ENCODE measurements at places on chromosomes 1 and 21. TPM values are rescaled to one million over a fixed set of nuclear protein-coding genes. Genes with fewer than 3 reads are reported as not detected.
A peak's percentile ranks its signal among the peaks of the same experiment; 100 is the strongest.

Gene HTR6
- not detected for total RNA-seq

Gene OR10Z1
- total RNA-seq: not detected

DNA sequence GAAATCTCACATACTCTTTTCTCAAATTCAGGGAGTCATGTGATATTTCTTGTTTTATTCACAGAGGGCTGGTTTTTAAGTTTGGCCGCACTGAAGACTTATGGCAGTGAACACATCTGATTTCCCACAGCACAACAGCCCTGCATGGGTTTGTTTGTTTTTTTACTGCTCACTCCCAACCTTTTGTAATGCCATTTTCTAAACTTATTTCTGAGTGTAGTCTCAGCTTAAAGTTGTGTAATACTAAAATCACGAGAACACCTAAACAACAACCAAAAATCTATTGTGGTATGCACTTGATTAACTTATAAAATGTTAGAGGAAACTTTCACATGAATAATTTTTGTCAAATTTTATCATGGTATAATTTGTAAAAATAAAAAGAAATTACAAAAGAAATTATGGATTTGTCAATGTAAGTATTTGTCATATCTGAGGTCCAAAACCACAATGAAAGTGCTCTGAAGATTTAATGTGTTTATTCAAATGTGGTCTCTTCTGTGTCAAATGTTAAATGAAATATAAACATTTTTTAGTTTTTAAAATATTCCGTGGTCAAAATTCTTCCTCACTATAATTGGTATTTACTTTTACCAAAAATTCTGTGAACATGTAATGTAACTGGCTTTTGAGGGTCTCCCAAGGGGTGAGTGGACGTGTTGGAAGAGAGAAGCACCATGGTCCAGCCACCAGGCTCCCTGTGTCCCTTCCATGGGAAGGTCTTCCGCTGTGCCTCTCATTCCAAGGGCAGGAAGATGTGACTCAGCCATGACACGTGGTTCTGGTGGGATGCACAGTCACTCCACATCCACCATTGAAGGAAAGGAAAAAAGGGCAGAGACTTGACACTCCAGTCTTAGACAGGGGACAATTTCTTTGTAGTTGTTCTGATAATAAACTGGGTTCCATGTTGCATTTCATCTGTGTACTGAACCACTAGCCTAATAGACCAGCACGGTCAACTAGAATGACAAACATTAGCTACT, 22.8 kb downstream of the TMEM50A start:
- no peak for DNase-seq

GRCh38 chr1:103461161-103462105, 64.1 kb upstream of the RNPC3 start:
- DNase-seq: no peak

DNA sequence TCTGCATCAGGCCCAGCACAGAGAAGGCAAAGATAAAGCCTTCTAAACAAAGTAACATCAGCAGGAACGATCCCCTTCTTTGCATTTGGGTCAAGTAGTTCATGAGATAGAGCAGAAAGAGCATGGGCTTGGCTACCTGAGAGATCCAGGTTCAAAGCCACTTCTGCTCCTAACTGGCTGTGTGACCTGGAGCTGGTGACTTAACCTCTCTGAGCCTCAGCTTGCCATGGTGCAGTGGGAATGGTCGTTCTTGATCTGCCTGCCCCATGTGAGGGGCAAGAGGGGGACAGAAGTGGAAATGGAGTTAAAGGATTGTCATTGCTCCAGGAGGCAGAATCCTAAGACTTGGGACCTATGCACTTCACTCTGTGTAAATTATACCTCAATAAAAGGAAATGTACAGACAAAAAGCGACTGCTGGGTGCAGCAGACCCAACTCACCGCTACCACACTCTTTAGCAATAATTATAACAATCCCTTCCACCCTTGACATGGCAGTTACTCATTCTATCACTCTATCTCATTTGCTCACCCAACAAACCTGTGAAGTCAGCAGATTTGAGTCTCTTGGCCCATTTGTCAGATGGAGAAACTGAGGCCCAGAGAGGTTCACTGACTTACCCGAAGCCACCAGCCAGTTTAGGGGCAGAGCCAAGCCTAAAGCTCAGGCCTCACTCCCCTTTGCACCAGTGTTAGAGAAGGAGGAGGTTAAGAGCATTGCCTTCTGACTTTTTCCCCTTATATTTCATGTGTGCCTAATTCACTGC, 1.5 kb upstream of the MATN1 start:
- no peak for DNase-seq

- no peak for DNase-seq
These were observed 275.2 kb downstream of the NFIA start for GRCh38 chr1:61357539-61357938.

- DNase-seq: no peak
These were observed 66.6 kb upstream of the ADAMTS5 start for GRCh38 chr21:27033471-27033870.

DNA sequence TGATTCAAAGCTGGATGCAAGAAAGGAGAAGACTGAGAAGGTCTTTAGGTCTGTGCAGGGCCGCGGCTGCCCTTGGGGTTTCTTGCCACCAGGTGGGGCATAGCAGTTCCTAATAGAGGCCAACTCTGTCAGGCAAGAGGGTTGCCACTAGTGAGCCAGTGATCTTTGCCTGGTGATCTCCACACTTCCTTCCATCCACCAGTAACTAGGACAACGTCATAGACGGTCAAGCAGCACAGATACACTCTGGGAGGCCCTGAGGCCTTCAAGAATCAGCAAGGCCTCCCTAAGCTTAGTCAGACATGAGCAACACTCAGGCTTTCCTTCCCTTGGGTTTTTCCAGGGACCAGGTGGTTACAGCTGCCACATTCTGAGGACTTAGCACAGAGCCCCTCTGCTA, 32.9 kb upstream of the ATP2B4 start:
- no peak for DNase-seq

Gene LCE6A
- total RNA-seq: not detected

Gene TMCC2
- 5.2 TPM for total RNA-seq

DNA sequence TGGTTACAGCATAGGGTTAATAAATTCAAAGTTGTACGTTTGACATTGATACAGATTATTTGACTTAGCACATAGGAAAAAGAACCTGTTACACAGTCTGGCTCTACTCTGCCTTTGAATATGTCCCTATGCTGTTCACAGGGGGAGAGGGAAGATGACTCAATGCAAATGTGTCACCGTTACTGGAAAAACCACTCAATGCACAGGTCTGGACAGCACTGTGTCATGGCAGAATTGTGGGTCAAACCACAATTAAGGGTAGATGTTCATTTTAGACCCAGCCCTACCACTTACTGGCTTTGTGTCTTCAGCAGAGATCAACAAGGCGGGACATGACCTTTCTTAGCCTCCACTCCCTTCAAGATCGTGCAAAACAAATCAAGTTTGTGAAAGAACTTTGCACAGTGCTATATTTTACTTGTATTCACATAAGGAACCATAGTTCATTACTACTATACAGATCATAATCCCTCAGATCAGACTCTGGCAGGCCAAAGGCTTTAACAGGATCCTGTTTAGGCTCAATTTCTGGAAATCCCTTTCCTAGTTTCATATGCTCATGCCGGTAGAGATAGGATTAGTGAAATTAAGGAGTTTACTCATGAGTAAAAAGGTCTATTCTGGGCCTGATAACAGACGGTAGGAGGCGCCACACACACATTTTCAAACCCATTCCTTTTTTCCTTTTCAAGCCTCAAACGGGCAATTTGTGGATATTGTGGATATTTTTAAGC, 22.1 kb downstream of the EIF2D start:
- no peak for DNase-seq

Gene ALX3
- total RNA-seq: not detected

DNA sequence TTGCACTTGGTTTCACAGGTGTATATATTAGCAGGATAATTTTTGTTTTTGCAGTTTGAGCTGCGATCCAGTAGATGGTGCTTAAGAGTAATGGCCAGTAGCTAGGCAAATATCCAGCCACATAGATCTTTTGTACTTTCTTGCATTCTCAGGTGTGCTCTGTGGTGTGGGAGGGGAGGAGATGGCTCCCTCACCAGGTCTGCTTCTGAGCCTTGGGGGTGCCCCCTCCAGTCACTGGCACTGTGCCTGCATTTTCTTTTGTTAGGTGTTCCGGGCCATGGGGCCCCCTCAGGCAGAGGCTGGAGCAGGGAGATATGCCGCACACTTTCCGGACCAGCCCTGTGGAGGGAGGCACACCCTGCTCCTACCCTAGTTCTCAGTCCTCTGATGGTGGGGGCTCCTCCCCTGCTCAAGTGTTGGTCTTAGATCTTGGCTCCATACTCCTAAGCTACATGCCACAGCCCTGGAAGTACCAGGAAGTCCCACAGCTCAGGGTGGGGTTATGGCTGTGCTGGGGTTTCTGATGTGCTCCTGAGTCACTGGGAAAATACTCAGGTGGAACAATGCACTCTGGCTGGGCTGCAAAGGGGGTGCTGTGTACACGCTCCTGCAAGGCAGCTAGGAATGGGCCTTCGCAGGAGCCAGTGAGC, 197.6 kb upstream of the DMRTA2 start:
- DNase-seq: no peak

Gene SZRD1
- total RNA-seq: 106 TPM

GRCh38 chr1:6443339-6444115, 19.0 kb downstream of the ESPN start:
- no peak for DNase-seq

- no peak for DNase-seq
These were observed 206.5 kb downstream of the RWDD3 start for GRCh38 chr1:95440511-95440910.

DNA sequence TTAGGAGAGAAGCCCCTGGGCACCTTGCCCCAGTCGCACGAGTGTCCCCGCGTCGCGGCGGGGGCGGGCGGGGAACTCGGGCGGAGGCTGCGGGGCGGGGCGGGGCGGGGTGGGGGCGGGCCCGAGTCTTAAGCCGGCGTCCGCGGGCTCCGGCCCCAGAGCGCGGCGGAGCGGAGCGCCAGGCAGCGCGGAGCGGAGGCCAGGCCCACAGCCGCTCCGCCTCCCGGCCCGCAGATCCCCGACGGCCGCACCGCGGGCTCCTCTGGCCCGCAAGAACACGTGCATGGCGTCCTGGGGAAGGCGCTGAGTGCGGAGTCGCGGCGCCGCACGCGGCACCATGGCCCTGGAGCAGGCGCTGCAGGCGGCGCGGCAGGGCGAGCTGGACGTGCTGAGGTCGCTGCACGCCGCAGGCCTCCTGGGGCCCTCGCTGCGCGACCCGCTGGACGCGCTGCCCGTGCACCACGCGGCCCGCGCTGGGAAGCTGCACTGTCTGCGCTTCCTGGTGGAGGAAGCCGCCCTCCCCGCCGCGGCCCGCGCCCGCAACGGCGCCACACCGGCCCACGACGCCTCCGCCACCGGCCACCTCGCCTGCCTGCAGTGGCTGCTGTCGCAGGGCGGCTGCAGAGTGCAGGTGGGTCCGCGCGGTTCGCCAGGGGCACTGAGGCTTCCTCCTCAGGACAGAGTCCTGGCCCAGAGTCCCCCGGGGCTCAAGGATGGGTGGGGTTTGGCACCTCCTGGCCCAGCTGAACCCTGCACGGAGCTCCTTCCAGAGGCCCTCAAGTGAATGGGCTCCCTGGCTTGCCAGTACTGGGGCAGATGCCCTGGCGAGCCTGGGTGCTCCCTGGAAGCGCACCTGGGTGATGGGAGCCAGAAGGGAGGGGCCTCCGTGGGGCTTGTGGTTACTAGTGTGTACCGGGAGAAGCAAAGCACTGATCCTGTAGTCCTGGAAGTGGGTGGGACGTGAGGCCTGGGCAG, at the start of gene ESPN:
Gene ESPN, plus strand, starts transcription at position 158 of the 975 bp plus-strand sequence. Its CDS starts 180 bp downstream, at position 338.
- no peak for DNase-seq

Gene NTNG1
- total RNA-seq: not detected

Gene LCE1C
- total RNA-seq: not detected

Gene WNT3A
- total RNA-seq: not detected

- no peak for DNase-seq
These were observed 446.6 kb downstream of the SIPA1L2 start for GRCh38 chr1:232183266-232183800.

DNA sequence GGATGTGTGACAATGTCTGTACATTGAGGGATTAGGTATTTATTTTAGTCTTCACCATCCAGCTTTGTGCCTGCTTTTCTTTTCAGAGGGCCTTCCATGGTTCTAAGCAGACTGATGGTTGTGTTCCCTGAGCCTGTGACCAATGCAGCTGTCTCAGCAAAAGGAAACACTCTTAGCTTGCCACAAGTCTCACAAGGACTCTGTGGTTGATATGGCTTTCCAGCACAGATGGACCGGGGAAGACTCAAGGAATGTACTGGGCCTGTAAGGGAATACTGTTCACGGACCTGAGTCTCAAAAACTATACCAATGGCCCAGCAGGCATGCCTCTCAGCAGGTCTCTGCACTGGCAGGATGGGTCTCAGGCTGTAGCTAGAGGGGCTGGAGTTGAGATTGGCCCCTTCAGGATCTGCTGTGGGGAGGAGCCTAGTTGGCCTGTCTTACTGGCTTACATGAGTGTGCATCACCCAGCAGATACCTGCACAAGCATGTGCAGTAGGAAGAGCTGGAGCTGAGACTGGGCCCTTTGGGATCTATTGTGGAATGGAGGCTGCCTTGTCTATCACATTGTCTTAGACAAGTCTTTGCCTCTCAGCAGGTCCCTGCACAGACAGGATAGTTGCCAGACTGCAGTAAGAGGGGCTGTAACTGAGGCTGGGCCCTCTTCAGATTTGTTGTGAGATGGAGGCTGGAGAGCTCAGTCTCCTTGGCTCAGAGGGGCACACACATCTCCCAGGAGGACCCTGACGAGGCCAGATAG, 52.0 kb upstream of the PDC start:
- no peak for DNase-seq

DNA sequence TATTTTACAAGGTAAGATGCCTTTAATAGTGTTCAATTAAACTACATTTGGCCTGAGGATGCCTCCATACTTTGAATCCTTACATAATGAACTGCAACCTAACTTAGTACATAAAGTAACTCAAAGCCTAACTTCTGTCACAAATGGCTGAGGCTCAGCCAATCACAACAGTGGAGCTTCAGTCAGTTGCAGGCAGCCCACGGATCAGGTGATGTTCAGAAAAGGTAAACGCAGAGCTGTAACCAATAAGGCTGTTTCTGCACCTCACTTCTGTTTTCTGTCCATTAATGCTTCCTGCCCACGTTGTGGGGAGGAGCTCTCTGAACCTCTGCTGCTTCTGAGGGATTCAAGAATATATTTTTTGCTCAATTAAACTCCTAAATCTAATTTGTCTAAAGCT, 94.8 kb upstream of the KIAA0040 start:
- no peak for DNase-seq

- DNase-seq: peak; percentile 40
These were observed 87.7 kb downstream of the MAN1C1 start for GRCh38 chr1:25704267-25704691.

Gene CFHR1
- total RNA-seq: 16.0 TPM

GRCh38 chr1:119731060-119731459, 19.3 kb downstream of the PHGDH start:
- DNase-seq: no peak

DNA sequence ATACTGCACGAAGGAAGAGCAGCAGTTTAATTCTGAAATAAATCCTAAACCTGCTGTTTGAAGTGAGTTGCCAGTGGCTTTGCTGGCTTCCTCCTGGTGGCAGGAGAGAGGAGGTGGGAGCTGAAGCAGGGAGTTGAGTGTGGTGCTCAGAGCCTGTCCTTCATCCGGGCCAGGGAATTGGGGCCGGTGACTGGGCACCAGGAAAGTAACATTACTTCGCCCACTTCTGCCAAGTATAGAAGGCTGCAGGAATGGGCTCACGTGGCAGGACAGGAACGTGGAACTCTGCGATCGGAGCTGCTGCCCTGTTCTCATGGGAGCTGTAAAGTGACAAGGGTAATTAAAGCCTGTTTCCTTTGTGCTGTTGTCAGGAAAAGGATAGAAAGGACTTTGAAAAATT, 8.7 kb downstream of the TOR3A start:
- DNase-seq: no peak

Gene ASCL5
- not detected for total RNA-seq

GRCh38 chr1:233240829-233241682, 54.5 kb downstream of the PCNX2 start:
- DNase-seq: no peak
